Hindlimb muscle (tissue), 1 donor: ENCODE measurements at places on chromosomes 2 and 18. TPM values are rescaled to one million over a fixed set of nuclear protein-coding genes. Genes with fewer than 3 reads are reported as not detected.

DNA sequence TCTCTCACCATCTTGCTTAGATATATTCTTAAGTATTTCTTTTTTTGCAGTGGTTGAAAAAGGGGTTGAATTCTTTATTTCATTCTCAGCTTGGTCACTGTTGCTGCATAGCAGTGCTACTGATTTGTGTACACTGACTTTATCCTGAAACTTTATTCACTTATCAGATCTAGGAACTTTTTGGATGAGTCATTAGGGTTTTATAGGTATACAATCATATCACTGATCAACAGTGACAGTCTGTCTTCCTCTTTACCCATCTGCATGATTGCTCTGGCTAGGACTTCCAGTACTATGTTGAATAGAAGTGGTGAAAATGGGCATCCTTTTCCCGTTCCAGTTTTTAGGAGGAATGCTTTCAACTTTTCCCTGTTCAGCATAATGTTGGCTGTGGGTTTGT is 6.5 kb downstream of the STARD6 start:
- DNase-seq: no peak

GRCh38 chr2:10202131-10202665 is 79.7 kb downstream of the RRM2 start:
- DNase-seq: no peak

DNA sequence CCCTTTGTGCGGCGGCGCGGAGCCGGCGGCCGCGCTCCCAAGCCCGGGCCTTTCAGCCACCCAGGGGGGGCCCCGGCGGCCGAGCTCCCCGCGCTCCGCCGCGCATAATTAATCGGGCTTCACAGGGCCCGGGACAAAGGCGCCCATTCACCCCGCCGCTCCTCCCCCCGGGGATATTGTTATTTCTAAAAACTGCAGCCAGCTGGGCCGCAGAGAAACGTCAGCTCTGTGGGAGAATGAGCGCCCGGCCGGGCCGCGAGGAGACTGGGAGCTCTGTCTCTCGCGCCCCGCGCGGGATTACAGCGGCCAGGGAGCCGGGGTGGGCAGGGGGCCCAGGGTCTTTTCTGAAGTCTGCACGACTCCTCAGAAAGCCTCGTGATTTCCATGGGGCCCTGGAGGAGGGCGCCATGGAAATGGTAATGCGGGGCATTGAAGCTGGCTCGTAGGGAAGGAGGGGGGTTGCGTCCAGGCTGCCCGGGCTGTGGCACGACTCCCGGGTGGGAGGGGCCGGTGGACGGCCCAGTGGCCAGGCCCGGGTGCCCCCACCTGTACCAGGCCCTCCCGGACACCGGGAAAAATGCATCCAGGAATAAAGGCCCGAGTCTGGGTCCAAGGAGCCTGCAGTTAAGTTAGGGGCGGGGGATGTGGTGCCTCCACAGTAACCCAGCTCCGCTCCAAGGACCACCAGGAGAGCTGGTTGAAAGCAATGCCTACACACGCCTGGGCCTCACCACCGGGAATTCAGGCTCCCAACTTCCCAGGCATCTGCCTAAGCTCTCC is 125.3 kb downstream of the ZFP36L2 start:
- DNase-seq: no peak

- DNase-seq: no peak
These were observed 189.6 kb upstream of the PIK3C3 start for GRCh38 chr18:41765460-41765859.

- DNase-seq: no peak
These were observed 87.4 kb upstream of the GPC1 start for GRCh38 chr2:240347949-240348500.

GRCh38 chr2:201444746-201445465 is 6.4 kb downstream of the TRAK2 start:
- no peak for DNase-seq

DNA sequence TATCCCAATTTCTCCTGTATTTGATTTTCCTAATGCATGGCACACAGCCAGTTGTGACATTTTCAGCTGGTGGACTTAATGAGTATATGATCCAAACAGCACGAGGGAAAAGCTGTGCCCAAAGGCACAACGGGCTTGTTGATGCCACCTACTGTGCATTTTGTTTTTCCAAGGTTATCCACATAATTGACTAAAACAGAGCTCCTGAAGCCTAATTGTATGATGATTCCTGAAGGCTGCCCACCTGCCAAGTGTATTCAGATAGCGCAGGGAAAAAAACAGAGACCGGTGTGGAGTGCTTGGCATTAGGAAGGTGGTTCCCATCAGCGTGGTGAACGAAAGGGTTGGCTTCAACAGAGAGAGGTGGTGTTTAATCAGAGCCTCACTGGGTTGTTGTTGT is 14.9 kb downstream of the RBMS1 start:
- DNase-seq: no peak

DNA sequence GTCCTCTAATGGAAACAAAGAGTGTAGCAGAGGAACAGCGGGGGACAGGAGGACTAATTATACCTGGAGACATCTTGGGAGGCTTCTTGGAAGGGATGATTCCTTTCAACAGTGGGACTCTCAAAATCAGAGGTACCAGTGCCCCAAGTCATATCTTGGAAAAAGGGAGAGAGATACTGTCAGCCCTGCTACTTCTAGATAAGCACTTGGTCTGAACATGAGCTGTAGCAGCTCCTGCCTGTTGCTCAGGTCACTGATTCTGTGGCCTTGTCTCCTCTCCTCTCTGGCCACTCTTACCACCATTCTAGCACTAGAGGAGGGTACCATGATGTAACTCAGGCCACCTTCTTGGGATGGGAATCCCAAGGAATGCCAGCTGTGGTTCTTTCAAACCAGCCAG is 54.5 kb downstream of the MFSD6 start:
- DNase-seq: no peak

DNA sequence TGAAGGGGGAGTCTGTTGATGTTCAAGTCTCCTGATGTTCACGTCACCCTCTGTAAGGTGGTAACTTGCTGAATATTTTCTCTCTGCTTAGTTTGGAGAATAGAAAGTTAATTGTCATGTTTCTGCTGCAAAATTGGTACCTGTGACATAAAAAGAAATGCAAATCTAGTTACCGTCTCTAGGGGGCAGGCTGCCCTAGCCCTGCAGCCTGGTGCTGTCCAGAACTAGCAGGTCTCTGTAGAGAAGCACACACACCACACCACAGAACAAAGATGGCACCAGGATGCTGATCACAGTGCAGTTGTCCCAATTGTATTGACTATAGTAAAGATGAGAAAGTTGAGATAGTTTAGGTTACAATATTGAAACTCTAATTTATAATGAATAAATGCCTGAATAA is 47.0 kb downstream of the SLC9A4 start:
- peak; percentile 11 for DNase-seq

DNA sequence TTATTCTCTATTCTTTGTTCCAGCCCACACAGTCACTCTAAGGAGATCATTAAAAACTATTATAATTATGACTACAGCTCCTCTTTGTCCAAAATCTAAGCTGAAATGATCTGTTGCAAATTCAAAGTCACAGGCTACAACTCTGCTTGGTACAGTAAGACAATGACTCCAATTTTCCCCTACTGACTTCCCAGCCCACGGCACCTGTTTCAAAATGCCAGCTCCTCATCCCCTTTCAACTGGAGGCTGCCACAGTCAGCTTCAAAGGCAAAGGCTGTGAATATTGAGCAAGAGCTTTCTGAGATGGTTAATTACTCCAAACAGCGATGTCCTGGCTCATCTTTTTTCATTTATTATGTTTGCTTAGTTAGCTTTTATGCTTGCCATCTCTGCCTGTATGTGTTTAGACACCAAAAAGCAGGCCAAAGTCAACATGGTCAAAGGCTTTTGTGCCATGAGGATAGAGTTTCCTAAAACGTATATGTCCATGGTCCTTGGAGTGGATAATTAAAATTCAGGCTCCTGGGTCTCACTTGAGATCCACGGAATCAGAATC is 141.1 kb downstream of the DOCK10 start:
- DNase-seq: no peak

Gene GCG
- polyA plus RNA-seq: 2.5 TPM

Gene TMEM37
- polyA plus RNA-seq: 11.1 TPM

Gene SERPINB7
- 0.35 TPM for polyA plus RNA-seq

Gene EHBP1
- polyA plus RNA-seq: 24.5 TPM

Gene IL1F10
- not detected for polyA plus RNA-seq
